ENCODE measurements at places on chromosomes 6 and 20. TPM values are rescaled to one million over a fixed set of nuclear protein-coding genes. Genes with fewer than 3 reads are reported as not detected.

CTCFL gene
- not detected for total RNA-seq

SPATS1 gene
- not detected for total RNA-seq

EEF1A2 gene
- 0.80 TPM for total RNA-seq

OPRM1 gene
- total RNA-seq: not detected

PRPH2 gene
- total RNA-seq: not detected

ZSCAN23 gene
- total RNA-seq: 1.1 TPM

IMPG1 gene
- total RNA-seq: not detected

OPRL1 gene
- 0.16 TPM for total RNA-seq

ZC2HC1B gene
- total RNA-seq: 0.24 TPM

HCRTR2 gene
- total RNA-seq: not detected

HLA-DPA1 gene
- 61.0 TPM for total RNA-seq

C6orf15 gene
- total RNA-seq: not detected

AGPAT4 gene
- total RNA-seq: 7.8 TPM

MDFI gene
- total RNA-seq: not detected

CD40 gene
- 2.0 TPM for total RNA-seq

SPATA25 gene
- 0.59 TPM for total RNA-seq
